ENCODE measurements at places on chromosomes 1 and 21.

GRCh38 chr1:23701996-23702395, 10.4 kb downstream of the RPL11 start:
- no peak for DNase-seq

- DNase-seq, result no peak
These were observed 36.4 kb upstream of the ETS2 start for GRCh38 chr21:38769191-38769780.

DNA sequence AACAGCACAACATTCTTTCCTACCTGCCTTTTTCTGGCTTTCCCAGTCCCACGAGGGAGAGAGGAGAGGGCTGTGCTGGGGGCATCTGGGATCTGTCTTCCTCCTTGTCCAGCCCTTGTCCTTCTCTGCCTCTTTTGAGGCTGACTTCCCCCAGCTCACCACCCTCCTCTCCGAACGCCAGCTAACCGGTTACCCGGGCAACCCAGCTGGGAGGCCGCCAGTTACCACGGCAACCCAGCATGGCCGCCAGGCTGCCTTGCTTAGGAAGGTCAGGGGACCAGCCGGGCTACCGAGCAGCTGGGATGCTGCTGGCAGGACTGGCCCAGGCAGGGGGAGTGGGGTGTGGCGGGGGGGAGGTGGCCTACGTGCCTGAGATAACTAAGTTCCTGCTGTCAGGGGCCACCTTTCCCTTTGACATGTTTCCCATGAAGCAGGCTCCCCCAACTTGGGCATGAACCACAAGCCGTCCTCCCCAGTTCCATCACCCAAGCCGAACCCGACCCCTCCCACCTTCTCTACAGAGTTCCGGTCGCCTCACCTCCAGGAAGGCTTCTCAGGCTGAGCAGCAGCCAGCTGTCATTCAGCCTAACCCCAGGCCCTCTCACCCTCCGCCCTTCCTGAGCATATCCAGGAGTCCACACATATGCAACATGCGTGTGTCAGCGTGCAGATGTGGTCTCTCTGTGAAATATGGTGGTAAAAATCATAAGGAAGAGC, 8.7 kb downstream of the PLEKHA6 start:
- no peak for DNase-seq

DNA sequence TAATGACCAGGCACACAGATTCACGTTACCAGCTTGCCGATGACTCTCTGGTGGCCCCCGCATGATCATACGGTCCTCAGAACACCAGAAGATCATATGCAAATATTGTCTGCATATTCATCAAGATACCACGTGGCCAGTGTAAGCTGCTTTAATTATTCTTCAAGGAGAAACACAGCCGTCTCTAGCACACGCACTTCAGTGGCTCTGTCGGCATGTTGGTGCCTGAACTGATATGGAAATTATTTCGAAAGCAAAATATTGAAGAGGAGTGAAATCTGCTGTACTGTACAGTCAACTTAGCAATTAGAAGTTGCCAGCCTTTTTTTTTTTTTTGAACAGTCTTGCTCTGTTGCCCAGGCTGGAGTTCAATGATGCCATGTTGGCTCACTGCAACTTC, 5.9 kb upstream of the KIF26B start:
- no peak for DNase-seq

DNA sequence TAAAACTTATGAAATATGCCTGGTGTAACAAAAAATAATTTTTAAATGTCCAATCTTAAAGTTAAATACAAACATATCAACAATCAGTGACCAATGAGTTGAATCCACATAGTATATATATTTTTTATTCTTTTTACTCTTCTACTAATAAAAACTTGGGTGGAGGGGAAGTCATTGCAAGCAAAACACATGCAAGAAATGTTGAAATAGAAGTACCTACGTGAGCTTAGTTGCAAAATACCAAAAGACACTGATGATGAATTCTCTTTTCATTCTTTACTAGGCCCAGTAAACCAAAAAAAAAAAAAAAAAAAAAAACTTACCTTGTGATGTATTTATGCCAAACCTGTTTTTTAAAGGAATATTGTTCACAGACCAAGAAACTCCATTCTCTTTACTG, 26.4 kb upstream of the PLA2G4A start:
- no peak for DNase-seq

All from activated CD4-positive, CD25-positive, alpha-beta regulatory T cell treated with anti-CD3 and anti-CD28 coated beads, Interleukin-2, amount 50 U/mL, for 16 hours (primary cell).